Right forelimb (tissue), 1 donor: ENCODE measurements at places on chromosomes 7 and 10.
A peak's percentile ranks its signal among the peaks of the same experiment; 100 is the strongest.

- DNase-seq = no peak
Observed at GRCh38 chr10:34016576-34016975, 682.1 kb upstream of the NRP1 start.

DNA sequence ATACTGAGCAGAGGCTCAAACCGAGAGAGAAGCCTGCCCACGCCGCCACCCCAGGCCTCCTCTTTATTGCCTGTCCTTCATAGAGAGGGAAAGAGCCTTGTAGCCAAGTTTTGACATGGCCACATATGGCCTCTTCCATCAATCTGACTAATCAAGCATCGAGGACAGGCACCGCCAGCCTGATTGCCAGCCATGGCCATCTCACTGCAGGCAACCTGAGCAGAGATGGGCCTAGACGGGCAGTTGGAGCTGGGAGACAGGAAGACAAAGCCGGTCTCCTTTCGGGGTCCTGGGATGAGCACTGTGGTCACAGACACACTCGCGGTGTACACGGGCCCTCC lies 67.2 kb downstream of the EBF3 start:
- DNase-seq = no peak

GRCh38 chr10:92419740-92420545 lies 129.0 kb downstream of the MARCHF5 start:
- peak; percentile 54 for DNase-seq

- DNase-seq = no peak
Observed at GRCh38 chr10:69938541-69938991, 114.1 kb upstream of the MACROH2A2 start.

- peak; percentile 66 for DNase-seq
Observed at GRCh38 chr10:15719049-15719898, 448 bp downstream of the ITGA8 start.

DNA sequence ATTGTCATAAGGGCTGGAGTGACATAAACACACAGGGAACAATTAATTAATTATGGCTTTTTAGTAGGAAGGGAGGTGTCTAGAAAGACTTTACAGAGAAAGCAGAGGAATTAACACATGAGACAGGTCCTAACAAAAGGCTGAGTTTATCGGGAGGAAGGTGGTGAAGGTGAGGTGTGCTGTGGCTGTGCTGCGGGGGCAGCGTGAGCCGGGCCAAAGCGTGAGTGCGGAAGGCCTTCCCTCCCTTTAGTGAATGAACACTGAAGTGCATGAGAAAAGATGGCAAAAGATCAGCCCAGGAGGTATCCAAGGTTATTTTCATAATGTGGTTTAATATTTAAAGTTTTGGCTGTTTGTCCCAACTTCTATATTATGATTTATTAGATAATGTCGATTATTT lies 243.4 kb upstream of the PLXNA4 start:
- no peak for DNase-seq

- DNase-seq = no peak
Observed at GRCh38 chr7:6346581-6346980, 74.2 kb upstream of the CYTH3 start.

GRCh38 chr10:119693262-119693957 lies 32.4 kb upstream of the INPP5F start:
- no peak for DNase-seq

- no peak for DNase-seq
Observed at GRCh38 chr7:69192134-69192533, 406.1 kb upstream of the AUTS2 start.
